ENCODE measurements at places on chromosomes 16 and 17.

DNA sequence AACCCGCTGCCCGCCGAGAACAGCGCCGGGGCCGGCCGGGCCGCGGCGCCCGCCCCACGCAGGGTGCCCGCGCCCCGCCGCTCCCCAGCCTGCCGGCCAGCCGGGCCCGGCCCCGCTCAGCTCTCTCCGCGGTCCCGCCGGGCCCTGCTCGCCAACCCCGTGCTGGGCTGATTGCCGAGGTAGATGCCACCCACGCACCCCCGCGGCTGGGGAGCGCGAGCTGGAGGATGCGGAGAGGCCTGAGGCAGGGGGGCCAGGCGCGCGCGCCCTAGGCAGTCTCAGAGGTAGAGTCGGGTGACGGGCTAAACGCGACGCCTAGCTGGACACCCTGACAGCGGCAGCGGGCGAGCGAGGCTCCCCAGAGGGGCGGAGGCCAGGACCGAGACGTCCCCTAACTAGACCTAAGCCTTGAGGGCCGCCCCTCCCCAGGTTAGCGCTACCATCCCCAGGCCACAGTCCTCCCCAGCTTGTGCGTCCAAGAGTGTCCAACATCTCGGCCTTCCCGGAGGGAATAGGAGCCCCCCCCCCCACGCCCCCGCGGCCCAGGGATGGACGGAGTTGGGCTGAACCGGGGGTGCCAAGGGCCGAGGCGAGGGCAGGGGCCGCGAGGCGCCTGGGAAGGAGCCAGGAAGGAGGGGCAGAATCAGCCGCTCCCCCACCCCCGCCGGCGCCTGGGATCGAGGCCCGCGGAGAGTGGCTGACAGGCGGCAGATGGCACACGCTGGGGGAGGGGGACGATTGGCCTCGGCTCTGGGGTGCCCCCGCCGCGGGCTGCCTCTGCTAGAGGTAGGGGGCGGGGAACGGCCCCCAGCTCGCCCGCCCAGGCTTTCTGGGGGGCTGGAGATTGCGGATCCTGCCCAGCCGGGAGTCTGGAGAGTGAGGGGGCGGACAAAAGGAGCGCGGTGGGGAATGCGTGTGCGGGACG lies 2.5 kb upstream of the ZNF423 start:
- no peak for DNase-seq

DNA sequence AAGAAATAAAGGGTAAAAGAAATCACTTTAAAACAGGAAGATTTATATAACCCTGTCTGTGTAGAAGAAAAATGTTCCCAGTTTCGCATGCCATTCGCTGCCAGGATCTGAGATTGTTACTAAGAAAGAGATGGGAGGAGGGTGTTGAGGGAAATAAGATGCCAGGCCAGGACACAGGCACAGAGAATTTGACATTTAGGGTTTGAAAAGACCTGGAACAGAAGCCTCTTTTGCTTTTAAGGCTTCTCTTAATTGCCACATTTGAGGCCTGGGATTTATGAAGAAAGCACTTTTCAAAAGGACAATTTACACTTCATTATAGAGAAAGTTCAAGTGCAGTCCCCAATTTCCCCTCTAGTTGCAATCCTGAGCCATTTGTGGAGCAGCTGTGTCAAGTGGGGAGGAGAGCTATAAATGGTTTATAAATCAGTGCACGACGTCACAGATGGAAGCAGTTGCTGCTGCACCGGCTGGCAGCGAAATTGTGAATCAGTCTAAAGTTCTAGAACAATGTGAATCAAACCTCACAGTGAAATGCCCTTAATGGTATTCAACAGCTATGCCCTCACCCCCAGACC lies 26.5 kb upstream of the C16orf87 start:
- no peak for DNase-seq

DNA sequence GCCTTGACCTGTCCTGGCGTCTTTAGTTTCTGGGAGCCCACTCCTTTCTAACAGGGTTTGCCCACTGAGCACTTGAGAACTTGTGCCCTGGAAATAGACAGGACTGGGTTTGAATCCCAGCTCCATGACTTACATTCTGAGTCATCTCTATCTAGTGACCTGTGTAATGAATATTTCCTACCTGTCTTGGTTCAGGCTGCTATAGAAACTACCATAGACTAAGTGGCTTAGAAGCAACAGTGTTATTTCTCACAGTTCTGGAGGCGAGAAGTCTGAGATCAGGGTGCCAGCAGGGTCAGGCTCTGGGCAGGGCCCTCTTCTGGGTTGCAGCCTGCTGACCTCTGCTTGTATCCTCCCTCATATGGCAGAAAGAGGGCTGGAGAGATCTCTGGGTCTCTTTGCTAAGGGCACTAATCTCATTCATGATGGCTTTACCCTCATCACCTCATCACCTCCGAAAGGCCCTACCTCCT lies 110.7 kb upstream of the DHX40 start:
- no peak for DNase-seq

DNA sequence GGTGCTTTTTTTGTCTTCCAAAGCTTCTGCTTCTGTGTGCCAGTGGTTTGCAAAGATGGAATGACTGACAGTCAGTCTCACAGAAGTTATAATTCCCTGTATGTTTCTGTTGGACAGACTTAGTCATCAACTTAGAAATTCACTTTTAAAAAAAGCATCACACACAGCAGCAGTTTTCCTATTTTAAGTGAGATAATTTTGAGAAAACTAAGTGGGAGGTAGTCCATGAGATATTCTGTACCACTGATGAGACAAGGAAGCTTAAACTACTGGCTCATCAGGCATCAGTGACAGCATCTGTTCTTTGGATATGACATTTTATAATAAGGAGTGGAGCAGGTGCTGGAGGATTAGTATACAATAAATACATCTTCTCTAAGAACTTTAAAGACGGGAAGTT lies 20.0 kb downstream of the CNP start:
- DNase-seq = no peak

GRCh38 chr16:78195797-78196196 lies 96.3 kb downstream of the WWOX start:
- no peak for DNase-seq

DNA sequence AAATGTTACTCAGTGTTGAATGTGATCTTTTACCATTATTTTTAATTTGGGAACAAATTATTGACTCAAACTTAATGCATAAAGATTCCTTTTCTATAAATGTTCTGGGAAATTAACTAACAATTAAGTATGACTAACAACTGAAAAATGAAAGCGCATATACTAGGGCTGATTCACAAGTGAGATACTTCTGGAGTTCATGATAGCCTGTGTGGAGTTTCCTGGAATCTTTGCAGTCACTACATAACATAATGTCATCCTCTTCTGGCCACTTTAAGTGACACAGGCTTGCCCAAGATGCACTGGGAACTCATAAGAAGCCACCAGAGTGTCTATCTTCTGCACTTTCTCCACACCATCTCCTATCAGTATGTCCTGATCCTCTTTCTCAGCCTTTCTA lies 450.3 kb upstream of the CDH11 start:
- no peak for DNase-seq

DNA sequence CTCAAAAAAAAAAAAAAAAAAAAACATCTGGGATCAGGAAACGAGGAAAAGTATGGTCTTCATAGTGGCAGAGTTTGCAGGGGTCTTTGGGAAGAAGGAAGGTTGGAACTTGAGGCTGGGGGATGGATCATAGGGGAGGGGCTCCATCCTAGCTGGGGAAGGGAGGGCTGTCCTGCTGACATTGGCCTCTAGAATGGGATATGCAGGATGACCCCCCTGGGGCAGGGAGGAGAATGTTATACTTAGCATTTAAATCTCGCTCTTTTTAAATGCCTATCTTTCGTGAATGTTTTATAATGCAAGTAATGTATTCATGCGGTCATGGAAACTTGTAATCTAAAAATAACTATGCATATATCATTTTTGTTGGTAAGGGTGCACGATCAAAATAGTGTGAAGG lies 33.2 kb downstream of the TMEM235 start:
- DNase-seq = no peak

GRCh38 chr17:68290268-68290954 lies 516 bp downstream of the SLC16A6 start:
- DNase-seq = no peak

GRCh38 chr17:39894681-39895376 lies 23.6 kb downstream of the GSDMB start:
- DNase-seq = no peak

- no peak for DNase-seq
These were observed 3.6 kb downstream of the PNMT start for GRCh38 chr17:39671651-39672521.

GRCh38 chr16:11224894-11225676 lies 30.9 kb downstream of the SOCS1 start:
- peak; percentile 92 for DNase-seq

- no peak for DNase-seq
These were observed 44.9 kb downstream of the ARHGAP27 start for GRCh38 chr17:45387739-45388138.

All from GM12891 (cell line).